Omental fat pad (tissue), 4 donors: ENCODE measurements at places on chromosomes 4 and X. TPM values are rescaled to one million over a fixed set of nuclear protein-coding genes. Genes with fewer than 3 reads are reported as not detected.

DNA sequence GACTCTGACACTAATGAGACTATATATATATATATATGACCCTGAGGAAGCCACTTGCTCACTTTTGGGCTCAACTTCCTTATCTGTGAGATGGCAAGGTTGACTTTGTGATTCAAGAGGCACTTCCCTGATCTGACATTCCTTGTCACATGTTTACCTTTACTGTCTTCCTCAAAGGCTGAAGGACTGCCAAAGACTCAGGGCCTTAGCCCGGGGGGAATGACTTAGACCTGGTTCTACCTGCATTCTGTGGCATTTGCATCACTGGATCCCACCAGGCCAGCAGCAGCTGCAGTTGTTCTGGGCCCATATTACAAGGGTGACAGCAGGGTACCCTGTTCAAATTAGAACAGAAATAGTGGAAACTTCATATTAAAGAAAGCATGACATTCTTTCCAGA is 3.1 kb upstream of the HS6ST2 start:
- no peak for DNase-seq

Gene RAB40A
- total RNA-seq, result not detected

GRCh38 chr4:54475546-54475945 is 182.2 kb upstream of the KIT start:
- no peak for DNase-seq

DNA sequence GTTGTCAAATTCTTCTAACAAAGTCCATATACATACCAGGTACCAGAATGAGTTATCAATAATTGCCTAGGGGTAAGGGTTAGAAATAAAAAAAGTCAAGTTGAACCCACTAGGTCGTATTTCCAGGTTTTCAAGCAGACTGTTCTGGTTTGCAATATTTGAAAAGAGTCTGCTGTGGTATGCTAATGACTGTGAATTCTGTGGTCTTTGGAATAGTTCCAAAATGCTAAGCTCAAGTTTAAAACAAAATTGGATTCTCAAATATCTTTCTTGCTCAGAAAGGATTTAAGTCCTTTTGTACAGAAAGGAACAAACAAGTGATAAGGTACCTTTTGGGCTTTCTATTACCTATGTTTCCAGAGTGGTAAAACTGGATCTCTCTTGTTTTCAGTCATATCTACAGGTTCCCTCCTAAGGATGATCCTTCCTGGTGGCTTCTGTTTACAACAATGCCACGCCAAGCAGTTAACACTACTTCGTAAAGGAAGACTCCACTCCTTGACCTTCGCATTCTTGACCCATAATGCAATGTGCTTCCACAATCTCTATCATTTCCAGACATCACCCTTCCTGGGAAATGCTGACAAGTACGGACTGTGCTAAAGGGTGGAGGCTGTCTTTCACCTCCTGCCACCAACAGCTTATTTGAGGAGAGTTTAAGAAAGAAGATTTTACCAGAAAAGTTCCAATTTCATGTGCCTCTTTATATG is 531.7 kb upstream of the FTHL17 start:
- no peak for DNase-seq

Gene ANXA10
- not detected for total RNA-seq

Gene AFP
- total RNA-seq, result not detected

- DNase-seq, result no peak
Measured at GRCh38 chr4:52366191-52366590, 292.9 kb downstream of the USP46 start.

Gene ANOS1
- 3.2 TPM for total RNA-seq

GRCh38 chrX:51420610-51421009 is 75.8 kb downstream of the NUDT11 start:
- no peak for DNase-seq

DNA sequence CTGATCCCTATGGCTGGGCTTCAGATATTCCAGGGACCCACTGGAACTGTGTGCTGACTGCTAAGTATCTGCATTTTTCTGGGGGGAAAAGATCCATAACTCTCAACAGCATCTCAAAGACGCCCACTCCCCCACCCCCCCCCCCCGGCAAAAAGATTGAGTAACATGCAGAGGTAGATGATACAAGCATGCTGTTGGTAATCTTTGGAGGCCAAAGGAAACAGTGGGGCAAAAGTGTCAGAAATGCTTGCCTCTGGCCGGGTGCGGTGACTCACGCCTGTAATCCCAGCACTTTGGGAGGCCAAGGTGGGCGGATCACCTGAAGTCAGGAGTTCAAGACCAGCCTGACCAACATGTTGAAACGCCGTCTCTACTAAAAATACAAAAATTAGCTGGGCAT is 12.2 kb downstream of the XPNPEP2 start:
- DNase-seq, result no peak
